Omental fat pad (tissue), 4 donors: ENCODE measurements at places on chromosomes 16 and 17.

GRCh38 chr17:16989953-16990860, 18.3 kb upstream of the TNFRSF13B start:
- no peak for DNase-seq

- DNase-seq: no peak
Measured at GRCh38 chr17:42675965-42676423, 800 bp downstream of the PLEKHH3 start.

DNA sequence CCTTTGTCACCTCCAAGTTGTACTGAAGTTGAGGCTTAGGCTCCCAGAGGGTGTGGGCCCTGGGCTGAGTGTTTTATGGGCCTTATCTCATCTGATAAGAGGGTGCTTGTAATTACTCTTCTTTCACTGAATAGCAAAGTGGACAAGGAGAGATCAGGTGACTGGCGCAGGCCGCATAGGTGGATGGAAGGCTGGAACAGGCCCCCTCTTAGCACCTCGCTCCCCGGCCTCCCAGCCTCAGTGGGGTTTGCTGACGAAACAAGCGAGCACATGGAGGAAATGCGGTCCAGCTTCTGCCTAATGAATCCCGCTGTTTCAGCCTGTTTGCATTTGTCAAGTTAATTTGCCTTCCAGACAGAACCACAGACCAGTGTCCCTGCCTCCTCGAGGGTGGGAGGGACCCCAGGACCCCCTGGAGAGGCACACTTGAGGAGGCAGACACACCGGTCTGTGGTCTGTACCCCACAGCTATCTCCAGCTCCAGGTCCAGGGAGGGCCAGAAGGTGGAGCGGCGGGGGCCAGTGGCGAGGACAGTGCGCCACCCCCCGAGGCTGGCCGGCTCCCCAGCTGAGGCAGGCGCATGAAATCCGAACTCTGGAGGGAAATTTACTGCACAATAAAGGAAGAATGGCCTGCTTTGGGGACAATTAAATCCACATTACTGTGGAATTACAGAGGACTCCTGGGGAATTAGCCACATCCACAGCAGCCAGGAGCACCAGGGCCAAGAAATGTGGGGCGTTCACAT, 123.4 kb downstream of the NTN1 start:
- DNase-seq: no peak

DNA sequence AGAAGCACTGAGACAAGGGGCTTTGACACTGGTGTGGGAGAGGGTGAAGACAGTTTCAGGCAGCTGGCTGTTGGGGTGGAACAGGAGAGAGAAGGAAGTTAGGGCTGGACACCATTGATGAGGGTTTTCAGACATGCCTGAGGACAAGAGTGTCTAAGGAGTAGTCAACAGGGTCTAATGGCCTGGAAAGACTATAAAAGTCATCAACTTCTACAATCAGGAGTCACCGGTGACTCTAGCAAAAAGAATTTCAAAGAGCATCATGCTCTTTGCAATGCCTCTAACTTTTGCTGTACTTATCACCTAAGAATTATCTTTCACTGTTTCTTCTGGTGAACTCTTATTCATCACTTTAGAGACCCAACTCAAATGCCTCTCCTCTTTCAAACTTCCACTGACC, 213.9 kb downstream of the C16orf78 start:
- DNase-seq: no peak

DNA sequence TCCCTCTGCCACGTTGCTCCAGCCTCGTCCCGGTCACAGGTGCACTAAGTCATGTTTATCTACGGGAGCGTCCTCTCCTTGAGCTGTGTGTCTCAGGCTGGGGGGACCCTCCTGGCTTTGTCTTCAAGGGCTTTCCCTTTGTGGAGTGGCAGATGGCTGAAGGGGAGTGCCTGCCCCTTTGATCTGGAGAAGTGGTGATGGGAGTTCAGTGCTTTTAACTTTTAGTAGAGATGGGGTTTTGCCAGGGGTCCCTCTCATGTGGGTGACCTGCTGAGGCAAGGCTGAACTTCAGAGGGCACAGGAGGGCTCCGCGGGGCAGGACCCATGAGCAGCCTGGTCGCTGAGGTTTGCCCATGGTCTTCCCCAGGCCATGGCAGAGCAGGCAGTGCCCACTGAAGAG, 73.1 kb upstream of the CDC42EP4 start:
- DNase-seq: no peak

DNA sequence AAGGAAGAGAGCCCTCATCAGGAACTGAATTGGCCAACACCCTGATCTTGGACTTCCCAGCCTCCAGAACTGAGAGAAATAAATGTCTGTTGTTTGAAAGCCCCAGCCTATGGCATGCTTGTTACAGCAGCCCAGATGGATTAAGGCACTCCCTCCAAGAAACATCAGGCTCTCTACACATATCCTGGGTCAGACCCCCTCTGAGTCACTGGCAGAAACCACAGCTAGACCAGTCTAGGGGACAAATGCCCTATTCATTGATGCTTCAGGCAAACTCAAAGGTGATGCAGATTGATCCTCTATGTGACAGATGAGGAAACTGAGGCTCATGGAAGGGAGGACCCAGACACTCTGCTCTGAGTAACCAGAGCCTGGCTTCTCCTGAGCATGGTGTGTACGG, 116.8 kb downstream of the WSCD1 start:
- no peak for DNase-seq

DNA sequence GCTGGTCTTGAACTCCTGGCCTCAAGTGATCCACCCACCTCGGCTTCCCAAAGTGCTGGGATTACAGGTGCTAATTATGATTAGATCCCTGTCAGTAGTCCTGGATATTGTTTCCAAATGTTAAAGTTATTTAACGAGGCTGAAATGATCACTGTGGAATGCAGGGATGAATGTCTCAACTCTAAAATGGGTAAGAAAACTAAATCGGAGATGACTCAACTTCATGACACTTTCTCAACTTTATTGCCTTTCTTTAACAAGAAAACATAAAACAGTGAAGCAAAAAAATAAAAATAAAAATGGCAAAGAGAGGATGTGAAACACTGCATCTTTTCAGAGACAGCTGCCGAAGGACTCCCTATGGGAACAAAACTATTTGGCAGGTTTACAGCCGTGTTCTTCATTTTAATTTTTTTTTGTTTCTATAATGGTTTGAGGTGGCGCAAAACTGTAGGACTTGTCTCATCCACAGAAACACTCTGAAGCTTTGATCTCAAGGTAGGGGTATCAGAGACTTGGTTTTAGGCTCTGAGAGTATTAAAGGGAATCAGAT, 382.0 kb downstream of the GRIN2A start:
- no peak for DNase-seq

GRCh38 chr17:51319186-51319585, 58.8 kb downstream of the UTP18 start:
- DNase-seq: no peak

- DNase-seq: no peak
Measured at GRCh38 chr16:57732714-57733113, 2.9 kb upstream of the KATNB1 start.

GRCh38 chr16:68592466-68593337, 52.4 kb upstream of the CDH3 start:
- no peak for DNase-seq

DNA sequence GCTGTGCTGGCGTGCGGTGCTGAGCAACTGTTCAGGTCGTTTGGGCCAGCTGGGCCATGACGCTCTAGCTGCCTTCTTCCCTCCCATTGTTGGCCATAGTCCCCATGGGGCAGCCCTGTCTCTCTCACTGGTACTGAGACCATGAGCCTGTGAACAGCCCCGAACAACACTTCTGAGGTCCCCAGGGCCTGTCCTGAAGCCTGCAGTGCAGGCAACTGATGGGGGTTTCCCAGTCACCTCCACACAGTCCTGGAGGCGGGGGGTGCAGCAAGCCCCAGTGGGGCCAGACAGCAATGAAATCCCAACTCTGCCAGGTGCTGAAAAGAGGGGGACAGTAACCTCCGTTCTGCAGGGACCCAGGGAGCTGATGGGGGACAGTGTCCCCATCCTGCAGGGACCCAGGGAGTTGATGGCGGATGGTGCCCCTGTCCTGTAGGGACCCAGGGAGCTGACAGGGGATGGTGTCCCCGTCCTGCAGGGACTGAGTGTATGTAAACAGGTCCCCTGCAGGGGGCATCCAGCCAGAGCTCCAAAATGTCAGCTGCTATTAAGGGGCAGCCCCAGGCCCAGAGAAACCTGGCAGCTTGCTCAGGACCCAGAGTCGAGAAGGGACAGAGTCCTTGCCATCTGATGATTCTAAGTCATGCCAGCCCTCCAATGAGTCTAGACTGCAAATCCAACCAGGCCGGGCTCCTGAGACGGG, 30.4 kb downstream of the ENGASE start:
- DNase-seq: no peak

DNA sequence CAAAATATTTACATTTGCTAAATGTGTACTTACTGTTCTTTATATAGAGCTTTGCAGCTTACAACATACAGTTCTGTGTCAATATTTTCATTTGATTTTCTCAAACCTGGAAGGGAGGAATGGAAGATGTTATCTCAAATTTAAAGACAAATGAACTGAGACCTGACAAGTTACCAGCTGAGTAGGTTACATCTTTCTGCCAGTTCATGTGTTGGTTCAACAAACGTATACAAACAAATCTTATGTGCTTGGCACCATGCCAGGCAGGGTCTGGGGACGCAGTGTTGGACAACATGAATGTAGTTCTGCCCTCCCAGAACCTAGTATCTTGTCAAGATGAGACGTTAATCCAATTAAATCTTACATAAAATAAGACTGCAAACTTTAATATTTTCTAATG, 507.5 kb upstream of the HSBP1 start:
- DNase-seq: no peak

- peak; percentile 74 for DNase-seq
Measured at GRCh38 chr17:40803617-40804082, 3.9 kb upstream of the KRT28 start.

DNA sequence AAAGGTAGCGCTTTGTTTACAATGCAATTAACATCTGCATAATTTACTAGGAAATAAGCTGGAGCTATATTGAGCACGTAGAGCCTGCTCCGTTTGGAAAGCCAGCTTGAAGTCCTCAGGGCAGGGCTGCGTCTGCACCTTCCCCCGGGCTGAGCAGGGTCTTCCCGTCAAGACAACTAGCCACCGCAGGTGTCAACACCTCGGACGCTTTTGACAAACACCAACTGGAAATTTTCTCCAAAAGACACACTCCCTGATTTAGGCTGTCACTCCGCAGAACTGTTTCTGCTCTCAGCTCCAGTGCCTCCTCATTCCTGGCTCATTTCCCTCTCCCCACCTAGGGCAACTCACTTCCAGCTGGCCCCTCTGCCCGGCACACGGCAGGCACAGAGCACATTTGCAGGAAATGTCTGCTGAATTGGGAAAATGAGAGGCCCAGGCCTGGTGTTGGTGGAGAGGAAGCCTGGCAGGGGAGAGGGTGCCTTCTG, 170.3 kb downstream of the MAF start:
- no peak for DNase-seq

- no peak for DNase-seq
Measured at GRCh38 chr17:40582328-40582901, 17.1 kb upstream of the CCR7 start.

GRCh38 chr17:45123930-45124796, 8.2 kb downstream of the PLCD3 start:
- DNase-seq: peak; percentile 69
